ENCODE measurements at places on chromosomes 7 and 10.

GRCh38 chr7:41837916-41838315 lies 135.0 kb upstream of the INHBA start:
- no peak for DNase-seq

DNA sequence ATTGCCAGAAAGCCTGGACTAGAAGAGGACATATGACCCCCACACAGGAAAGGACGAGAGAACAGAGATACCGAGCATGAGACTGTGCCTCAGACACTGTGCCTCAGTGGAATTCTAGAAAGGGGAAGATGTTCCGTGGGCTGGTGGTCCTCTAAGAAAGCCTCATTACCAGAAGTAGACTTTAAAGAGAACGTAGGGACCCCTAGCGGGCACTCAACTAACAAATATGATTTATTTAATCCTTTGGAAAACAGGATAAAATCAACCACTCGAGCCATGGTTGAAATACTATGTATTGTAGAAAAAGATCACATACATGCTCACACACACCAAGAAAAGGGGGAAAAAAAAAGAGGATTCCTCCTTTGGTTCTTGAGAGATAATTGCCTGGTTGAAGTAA lies 701.2 kb upstream of the SORCS1 start:
- DNase-seq: no peak

DNA sequence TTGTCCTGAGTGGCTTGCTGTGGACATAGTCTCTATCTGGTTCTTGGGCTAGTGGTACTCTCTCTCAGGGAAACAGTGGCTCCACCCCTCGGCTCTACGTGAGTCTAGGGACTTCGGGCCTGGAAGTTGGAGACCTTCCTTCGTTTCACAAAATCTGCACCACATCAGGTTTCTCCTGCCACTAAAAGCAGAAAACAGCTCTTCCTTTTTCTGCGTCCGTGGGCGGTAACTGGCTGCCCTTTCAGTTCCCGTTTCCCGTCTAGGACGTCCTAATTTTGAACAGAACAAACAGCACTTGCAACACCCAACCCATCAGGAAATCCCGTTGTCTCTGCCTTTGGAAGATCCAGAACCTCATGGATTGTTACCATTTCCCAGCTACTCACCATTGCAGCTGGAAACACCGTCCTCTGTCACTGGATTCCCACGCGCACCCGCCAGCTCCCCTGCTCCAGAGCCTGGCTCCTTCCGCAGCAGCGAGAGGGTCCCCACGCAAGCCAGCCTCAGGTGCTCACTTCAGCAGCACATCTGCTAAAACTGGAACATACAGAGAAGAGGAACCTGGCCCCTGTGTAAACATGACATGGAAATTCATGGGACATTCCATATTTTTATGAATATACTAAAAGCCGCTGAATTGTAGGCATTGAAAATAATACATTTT lies 311.4 kb upstream of the AKR1E2 start:
- DNase-seq: no peak

DNA sequence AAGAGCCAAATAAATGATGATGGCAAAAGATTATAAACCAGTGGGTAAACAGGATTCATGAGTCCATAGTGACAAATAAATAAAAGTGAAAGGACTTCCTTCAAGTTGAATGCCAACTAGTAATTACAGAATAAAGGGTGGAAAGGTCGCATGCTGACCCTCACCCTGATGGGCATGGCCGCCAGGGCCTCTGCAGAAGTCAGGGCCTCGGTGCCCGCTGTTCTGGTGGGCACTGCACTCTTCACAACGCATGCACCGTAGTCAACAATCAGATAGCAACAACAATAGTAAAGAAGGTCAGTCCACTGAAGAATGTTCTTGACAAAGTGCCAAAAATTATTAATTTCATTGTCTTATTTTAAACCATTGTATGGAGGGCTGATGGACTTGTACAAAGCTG lies 123.2 kb upstream of the LANCL2 start:
- no peak for DNase-seq

- no peak for DNase-seq
Measured at GRCh38 chr7:107386548-107387102, 83.2 kb upstream of the GPR22 start.

All from kidney (tissue), 22 donors.